ENCODE measurements at places on chromosomes 6 and 20. TPM values are rescaled to one million over a fixed set of nuclear protein-coding genes. Genes with fewer than 3 reads are reported as not detected.

TNXB gene
- 99.6 TPM for total RNA-seq

SLC26A8 gene
- under 0.01 TPM for total RNA-seq

EYA4 gene
- 0.73 TPM for total RNA-seq

MICB gene
- 11.1 TPM for total RNA-seq

PAK1IP1 gene
- 26.4 TPM for total RNA-seq

SGK2 gene
- not detected for total RNA-seq

IRF4 gene
- 9.0 TPM for total RNA-seq

HLA-DQB1 gene
- total RNA-seq = not detected

STAU1 gene
- 51.1 TPM for total RNA-seq

HTR1B gene
- 0.20 TPM for total RNA-seq

TFAP2A gene
- total RNA-seq = not detected

ZKSCAN3 gene
- total RNA-seq = 2.7 TPM

ACTL10 gene
- 3.9 TPM for total RNA-seq

C6orf141 gene
- total RNA-seq = 6.5 TPM

CGA gene
- not detected for total RNA-seq

ADGB gene
- not detected for total RNA-seq

ZC2HC1B gene
- not detected for total RNA-seq

RBL1 gene
- 21.3 TPM for total RNA-seq

RAB32 gene
- 82.1 TPM for total RNA-seq

TBXT gene
- total RNA-seq = not detected

Measured in subcutaneous preadipocyte (primary cell).